Upper lobe of left lung (tissue), 6 donors: ENCODE measurements at places on chromosomes 12 and 14. TPM values are rescaled to one million over a fixed set of nuclear protein-coding genes. Genes with fewer than 3 reads are reported as not detected.
A peak's percentile ranks its signal among the peaks of the same experiment; 100 is the strongest.

MYH6 gene
- not detected for total RNA-seq

KRT80 gene
- 8.1 TPM for total RNA-seq

AGAP2 gene
- 4.1 TPM for total RNA-seq

USP44 gene
- 13.4 TPM for total RNA-seq

NEUROD4 gene
- total RNA-seq: not detected

TROAP gene
- 0.86 TPM for total RNA-seq

DNA sequence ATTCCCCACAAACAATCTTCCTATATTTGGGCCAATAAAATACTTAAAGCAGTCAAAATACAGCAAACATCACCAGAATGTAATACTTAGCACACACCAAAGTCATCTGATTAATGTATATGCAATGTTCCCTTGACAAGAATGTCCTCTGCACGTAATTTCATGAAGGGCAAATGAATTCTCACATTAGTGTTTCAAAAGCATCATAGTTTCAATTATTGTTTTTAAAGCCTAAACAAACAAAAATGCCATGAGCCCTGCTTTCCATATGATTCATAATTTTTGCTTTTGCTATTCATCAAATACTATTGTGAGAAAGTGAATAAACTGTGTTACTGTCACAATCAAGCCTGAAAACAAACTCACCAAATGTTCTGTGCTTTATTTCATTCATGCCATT is 156.0 kb downstream of the EPS8 start:
- DNase-seq: no peak

GRCh38 chr12:89750389-89751351 is 42.0 kb upstream of the ATP2B1 start:
- DNase-seq: no peak

DNA sequence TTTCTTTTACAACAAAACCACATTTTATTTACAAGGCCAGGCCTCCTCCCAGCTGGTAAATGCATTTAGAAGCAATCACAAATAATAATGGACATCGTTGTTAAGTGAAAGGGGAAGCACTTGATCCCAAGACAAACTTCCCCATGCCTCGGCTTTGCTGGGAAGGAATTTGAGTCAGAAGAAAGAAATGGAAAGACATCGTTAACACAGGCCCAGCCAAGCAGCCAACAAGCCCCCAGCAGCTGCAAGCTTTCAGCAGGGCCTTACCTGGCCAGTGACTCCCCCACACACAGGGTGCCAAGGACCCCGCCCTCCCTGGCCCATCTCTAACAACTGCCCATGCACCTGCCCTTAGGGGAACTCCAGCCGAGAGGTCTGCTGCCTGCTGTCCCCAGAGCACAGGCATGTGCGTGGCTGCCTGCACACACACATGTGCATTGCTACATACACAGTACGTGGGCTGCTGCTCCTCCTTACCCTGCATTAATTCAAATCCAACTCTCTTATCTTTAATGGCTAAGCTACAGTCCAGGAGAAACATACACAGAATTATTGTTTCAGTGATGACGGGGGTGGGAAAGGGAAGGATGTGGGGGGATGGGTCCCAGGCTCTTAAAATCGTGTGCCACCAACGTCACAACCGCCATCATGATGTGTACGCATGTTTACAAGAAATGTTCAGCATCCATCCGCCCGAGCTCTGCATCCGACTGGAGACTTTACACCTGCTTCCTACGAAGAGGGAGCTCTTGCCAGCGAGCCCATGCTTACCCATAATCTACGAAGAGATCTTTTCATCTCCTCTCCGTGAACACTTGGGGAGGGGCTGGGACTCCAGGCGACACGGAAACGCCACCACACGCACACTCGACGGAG is 9.8 kb downstream of the BCL11B start:
- peak; percentile 55 for DNase-seq

GRCh38 chr12:92759634-92760268 is 57.0 kb downstream of the PLEKHG7 start:
- DNase-seq: no peak

- no peak for DNase-seq
These were observed 10.2 kb downstream of the TNFAIP2 start for GRCh38 chr14:103133210-103134140.
